Esophagus squamous epithelium (tissue), 5 donors: ENCODE measurements at places on chromosomes 7 and 10.

DNA sequence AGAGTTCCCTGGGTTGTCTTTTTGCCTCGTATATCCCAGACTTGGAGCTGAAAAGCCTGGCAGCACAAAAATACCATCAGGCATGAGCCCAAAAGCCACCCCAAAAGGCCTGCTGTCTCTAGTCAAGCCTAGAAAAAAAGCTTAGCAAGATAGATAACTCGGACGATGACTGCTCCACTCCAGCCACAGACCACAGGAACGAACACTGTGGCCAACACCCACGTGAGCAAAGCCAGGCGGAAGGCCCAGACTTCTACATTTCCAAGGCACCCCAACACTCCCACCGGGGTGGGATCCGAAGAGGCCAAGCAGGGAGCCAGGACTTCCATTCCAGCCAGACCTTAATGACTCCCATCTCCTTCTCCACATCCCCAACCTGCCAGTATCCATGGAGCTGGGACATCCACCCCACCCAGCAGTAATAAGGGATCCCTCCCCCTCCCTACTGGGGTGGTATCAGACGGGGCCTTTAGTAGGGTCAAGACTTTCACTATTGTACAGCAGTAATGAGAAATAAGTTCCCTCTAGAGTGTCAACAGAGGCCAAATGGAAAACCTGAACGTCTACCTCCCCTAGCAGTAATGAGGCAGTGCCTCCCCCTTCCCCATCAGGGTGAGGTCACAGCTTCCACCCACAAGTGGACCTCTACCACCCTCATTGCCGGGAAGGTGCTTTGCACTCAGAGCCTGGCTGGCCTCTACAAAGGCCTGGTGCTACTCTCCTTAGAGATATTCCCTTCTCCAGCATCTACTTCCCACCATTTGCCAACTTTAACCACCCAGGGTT is 23.0 kb downstream of the PRLHR start:
- no peak for DNase-seq

DNA sequence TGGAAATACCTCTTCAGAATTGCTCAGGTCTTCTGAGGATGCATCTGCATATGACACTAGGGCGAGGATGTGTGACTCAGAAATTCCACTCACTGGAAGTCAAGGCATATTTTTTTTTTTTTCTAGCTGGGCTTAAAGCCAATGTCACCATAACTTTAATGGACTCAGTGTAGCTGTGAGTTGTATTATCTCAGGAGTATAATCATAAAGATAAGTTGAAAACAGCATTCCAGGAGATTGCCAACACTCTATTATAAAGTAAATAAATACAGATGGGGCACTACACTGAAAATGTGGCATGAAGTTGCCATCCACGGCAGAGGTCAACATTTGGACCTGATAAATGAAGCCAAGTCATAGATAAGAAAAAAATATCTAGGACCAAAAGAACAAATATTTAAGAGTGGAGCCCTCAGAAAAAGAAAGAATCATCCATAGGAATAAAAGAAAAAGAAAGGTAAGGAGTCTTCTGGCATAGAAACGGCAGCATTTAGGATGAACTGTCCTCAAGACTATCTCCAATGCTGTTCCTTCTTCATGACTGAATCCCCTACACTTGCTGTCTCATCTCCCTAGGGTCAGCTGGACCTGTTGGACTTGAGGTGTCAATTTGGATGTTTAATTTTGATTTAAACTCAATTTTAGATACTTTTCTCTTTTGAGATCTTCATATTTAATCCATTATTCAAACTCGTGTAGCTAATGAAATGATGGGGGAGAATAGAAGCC is 72.9 kb upstream of the CAV2 start:
- no peak for DNase-seq

- no peak for DNase-seq
These were observed 26.0 kb downstream of the EN2 start for GRCh38 chr7:155483868-155484325.

- DNase-seq, result no peak
These were observed 29.9 kb downstream of the UMAD1 start for GRCh38 chr7:7670490-7670889.

GRCh38 chr10:5741276-5741675 is 56.6 kb downstream of the TASOR2 start:
- DNase-seq, result no peak
